ENCODE measurements at places on chromosomes 5 and 9. TPM values are rescaled to one million over a fixed set of nuclear protein-coding genes. Genes with fewer than 3 reads are reported as not detected.

The CCL21 gene
- total RNA-seq: not detected

The PRSS3 gene
- 48.0 TPM for total RNA-seq

The RNF183 gene
- 1.9 TPM for total RNA-seq

The GPR151 gene
- total RNA-seq: not detected

The CDC25C gene
- not detected for total RNA-seq

The GPR150 gene
- 0.24 TPM for total RNA-seq

The CA9 gene
- total RNA-seq: 35.2 TPM

The GMCL2 gene
- not detected for total RNA-seq

The TEX48 gene
- total RNA-seq: not detected
